Activated CD4-positive, CD25-positive, alpha-beta regulatory T cell treated with anti-CD3 and anti-CD28 coated beads, Interleukin-2, amount 50 U/mL, for 16 hours (primary cell): ENCODE measurements at places on chromosomes 5 and 9.

- DNase-seq = no peak
Measured at GRCh38 chr9:119368179-119368578, 1.1 kb downstream of the BRINP1 start.

DNA sequence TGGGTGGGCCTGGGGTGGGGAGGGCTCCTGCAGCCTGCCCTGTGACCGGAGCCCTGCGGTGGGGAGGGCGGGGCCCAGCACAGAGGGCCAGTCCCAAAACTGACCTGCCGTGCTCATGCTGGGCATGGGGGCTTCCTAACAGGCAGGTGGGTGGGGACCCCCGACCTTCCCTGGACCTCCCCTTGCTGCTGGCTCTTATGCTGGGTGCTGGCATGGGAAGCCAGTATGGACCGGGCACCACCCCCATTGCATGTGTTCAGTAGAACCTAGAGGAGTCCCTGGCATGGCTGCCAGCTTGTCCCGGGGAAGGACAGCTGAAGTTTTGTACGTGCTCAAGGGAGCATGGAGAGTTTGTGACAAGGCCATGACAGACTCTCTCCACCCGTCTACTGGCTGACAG, 37.1 kb downstream of the WNK2 start:
- DNase-seq = no peak

DNA sequence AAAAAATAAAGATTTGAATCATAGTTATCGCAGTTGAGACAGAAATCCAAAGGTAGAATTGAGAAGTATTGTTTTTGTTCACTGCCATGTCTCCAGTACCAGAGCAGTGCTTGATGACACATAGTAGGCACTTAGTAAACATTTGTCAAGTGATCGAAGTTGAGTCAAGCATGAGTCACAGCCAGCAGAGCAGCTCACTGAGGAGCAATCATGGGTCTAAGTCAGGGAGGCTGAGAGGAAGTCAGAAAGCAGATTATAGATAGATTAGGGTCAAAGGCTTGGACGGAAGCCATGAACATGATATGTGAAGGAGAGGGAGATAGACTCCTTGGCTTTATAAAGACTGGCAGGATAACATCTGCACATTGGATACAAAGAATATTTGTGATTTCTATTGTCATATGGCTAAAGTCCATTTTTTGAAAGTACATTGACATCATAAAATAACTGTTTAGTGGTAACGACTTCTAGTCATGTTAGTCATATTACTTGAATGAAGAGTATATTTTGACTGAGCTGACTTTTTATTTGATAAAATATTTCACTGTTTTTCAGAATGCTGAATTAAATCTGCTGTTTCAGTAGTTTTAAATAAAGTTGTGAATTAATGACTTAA, 168.5 kb downstream of the RAB3C start:
- no peak for DNase-seq

GRCh38 chr5:142479150-142479549, 154.3 kb upstream of the SPRY4 start:
- no peak for DNase-seq

DNA sequence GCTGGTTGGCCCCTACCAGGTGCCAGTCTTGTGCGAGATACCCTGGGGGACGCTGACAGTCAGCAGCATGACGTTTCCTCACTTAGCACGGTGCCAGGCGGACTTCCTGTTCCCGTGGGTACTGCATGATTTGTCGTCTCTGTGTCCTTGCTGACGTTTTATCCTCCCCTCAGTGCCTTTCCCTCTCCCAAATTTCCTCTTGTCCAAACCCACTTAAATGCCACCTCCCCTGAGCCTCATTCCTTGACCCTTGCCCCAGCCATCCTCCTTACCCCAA, 60.6 kb upstream of the SAP30L start:
- DNase-seq = no peak

DNA sequence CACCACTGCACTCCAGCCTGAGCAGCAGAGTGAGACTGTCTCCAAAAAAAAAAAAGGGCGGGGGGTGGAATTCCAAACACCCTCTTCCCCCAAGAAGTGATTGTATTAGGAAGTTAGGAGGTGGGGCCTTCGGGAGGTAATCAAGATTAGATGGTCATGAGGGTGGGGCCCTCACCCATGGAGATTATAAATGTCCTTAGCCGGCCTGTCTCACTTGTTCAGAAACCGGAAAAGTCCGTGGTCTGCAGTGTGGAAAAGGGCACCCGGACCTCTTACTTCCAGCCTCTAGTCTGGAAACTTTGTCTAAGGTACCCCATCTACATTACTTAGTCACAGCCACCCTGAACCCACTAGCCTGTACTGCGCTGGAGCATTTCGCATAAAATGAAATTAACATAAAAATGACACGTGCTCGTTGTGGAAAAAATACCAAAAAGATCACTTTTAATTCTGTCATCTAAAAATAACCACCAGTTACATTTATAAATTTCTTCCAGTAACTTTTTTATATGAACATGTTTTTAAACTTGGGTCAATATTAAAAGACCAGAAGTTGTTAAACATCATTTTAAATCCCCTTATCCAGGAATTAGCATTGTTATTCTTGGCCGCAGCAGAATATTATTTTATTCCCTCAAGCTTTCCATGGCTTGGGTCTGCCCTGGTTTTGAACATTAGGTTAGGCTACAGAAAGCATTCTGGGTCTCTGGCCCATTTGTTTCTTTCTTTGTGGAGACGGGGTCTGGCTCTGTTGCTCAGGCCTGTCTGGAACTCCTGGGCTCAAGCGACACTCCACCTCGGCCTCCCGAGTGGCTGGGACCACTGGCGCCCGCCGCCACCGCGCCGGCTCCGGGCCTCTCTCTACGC, 1.2 kb upstream of the CKS2 start:
- peak; percentile 15 for DNase-seq

DNA sequence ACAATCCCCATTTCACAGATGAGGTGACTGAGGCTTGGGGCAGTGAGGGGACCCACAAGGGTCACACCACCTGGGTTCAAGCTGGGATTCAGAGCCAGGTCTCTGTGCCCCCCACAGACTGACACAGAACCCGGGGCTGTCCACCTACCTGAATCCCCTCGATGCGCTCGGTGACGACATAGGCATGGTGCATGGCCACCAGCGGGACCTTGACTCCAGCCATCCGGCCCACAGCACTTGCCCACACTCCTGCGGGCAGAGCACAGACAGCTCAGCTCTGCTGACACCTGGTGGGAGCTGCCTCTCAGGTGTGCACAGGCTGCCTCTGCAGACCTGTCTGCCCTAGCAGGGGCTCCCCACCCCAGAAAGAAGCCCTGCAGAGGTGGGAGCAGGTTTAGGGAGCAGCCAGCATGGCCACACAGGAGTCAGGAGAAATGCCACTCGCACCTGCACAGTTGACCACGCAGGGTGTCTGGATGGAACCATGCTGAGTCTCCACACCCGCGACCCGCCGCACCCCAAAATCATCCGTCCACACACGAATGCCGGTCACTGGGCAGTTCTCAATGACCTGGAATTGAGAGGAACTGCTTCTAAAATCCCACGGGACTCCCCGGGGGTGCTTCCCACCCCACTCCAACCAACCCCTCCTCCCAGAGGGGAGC, 8.4 kb downstream of the SARDH start:
- DNase-seq = no peak

- DNase-seq = no peak
Measured at GRCh38 chr5:16131878-16132277, 47.7 kb downstream of the MARCHF11 start.

DNA sequence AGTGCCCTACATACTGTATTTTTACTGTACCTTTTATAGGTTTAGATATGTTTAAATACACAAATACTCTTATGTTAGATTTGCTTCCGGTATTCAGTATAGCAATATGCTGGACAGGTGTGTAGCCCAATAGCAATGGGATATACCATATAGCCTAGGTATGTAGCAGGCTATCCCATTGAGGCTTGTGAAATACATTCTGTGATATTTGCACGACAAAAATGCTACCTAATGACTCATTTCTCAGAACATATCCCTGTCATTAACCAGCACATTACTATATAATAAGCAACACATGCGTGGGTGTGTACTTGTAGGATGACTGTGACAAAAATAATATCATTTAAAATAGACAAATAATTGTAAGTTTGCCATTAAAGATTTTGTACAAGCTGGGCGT, 208.8 kb downstream of the MRPS30 start:
- no peak for DNase-seq

DNA sequence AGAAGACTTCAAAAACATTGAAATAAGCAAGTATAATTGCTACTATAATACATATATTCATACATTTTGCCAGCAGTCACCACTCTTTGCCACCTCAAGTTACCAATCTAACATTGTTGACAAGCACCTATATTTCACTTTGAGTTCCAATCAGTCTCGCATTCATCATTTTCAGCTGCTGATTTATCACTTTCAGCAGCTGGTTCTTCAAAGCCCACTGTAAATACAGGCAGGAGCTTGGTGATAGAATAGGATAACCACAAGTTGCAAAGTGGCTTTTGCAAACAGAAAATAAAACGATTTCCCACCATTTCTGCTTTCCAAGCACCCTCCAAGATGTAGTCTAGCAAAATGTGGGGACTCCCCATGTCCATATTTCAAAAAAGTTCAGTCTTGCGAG, 114.2 kb upstream of the ITGA1 start:
- no peak for DNase-seq

DNA sequence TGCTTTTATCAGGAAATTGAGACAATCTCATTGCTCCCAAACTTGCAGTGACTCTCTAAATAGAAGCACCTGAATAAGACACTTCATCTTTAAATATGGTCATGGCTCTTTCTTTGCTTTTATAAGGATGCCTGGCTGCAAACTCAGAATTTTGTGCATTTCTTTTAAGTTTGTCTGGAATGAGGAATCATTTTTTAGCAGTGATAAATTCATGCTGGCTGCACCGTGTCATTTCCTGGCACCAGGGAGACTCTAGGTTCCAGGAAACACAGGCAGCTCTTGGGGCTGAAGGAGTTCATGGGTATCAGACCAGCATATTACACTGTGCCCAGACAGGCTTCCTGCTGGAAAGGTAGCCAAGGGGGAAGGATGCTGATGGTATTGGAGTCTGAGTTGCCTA, 109.9 kb downstream of the NUDT12 start:
- DNase-seq = no peak

GRCh38 chr5:94705427-94705826, 87.0 kb downstream of the SLF1 start:
- no peak for DNase-seq

DNA sequence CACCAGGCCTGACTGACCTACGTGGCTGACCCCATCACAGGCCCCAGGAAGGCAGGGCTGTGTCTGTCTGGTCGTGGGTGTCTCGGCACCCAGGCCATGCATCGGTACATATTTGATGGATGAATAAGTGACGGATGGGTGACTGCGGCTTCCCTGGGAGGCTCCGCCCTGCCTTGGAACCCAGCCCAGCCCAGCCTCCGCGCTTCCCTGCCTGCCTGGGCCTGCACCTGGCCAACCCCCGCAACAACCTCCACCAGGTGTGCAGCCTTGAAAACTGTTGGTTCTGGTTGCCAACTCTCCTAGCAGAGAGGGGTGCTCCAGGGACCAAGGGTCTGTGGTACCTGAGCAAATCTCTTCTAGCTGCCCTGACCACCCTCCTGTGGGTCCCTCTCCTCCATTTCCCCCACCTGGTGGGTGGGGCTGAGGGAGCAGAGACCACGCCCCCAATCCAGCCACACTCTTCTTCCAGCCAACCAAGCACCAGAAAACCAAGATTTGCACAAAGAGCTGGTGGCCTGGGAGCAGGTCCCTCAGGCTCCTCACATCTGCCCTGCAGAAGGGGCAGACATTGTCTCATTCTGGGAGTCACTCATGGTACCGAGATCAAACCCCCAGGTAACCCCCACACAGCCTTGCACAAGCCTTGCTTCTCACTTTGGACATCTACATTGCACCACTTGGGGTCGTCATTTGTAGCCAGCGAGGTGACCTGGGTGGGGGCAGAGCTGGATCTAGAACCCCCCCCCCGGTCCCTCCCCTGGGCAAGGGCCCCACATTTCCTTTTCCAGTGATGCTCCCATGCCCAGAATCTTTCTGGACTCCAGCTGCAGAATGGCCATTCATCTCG, 100.6 kb upstream of the IER5L start:
- DNase-seq = no peak

- DNase-seq = no peak
Measured at GRCh38 chr5:172528440-172528839, 74.1 kb upstream of the SH3PXD2B start.
